ENCODE measurements at places on chromosomes 3 and 15.

DNA sequence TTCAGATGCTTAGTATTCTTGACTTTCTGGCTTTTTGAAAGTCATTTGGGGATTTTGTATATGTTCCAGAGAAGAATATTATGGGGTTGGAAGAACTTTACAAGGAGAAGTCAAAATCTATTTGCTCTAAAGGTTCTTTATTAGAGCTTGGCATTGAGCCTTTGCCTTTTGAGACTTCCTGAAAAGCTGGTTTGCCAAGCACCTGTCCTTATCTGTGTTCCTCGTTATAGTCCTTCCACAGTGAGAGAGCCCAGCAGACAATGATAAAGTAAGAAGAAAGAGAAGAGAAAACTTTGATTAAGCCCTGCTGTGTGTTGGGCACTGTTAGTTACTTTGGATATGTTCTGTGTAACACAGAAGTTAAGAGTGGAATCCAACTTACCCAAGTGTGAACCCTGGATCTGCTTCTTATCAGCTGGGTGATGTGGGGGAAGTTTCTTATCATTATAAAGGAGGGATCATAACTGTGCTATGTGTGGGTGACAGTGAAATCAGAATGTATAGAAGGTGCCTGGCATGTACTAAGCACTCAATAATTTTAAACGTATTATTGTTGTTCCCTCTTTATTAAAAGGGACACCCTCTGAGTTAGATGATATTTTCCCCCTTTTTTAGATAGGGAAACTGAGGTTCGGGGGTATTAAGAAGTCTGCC lies 44.3 kb upstream of the POLR2M start:
- DNase-seq: no peak

DNA sequence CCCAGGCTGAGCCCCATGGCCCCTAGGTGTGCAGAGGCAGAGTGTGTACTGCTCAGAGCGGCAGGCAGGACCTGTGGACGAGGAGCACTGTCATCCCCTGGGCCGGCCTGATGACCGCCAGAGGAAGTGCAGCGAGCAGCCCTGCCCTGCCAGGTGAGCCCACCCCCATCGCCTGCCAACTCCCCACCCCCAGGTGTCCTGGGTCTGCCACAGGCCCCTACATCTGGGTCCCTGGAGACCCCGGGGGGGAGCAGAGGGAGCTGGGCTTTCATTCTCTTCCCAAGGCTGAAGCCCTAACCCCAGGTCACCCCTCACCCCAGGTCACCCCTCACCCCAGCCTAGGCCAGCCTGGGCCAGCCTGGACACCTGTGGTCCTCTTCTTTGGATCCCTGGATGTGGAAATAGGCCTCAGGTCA lies 93.1 kb downstream of the TBC1D2B start:
- DNase-seq: no peak

DNA sequence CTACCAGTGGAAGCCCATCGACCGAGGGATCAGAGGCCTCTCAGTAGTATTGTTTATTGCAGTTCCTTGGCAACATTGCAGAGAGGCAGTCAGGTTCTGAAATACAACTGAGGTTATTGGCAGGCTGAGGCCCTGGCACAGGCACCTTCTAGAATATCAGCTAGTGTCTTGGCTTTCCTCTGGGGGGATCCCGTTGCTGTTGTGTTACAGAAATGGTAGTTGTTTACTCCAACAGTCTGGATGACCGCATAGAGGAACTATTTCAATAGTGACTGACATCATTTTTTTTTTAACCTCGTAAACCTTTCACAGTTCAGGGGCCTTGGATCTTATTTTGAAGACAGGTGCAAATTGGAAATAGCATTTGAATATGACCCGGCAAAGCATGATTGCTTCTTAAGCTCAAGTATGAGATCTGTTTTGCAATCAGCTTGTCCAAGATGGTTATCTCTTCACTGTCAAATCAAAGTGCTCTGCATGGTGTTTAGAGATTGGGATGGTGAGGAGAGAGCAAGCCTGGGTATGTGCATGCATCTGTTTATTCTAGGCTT lies 63.9 kb downstream of the PGPEP1L start:
- peak; percentile 94 for DNase-seq

- DNase-seq: no peak
Measured at GRCh38 chr3:114714237-114714636, 420.4 kb downstream of the TIGIT start.

- no peak for DNase-seq
Measured at GRCh38 chr3:133965013-133965570, 64.6 kb downstream of the SLCO2A1 start.

DNA sequence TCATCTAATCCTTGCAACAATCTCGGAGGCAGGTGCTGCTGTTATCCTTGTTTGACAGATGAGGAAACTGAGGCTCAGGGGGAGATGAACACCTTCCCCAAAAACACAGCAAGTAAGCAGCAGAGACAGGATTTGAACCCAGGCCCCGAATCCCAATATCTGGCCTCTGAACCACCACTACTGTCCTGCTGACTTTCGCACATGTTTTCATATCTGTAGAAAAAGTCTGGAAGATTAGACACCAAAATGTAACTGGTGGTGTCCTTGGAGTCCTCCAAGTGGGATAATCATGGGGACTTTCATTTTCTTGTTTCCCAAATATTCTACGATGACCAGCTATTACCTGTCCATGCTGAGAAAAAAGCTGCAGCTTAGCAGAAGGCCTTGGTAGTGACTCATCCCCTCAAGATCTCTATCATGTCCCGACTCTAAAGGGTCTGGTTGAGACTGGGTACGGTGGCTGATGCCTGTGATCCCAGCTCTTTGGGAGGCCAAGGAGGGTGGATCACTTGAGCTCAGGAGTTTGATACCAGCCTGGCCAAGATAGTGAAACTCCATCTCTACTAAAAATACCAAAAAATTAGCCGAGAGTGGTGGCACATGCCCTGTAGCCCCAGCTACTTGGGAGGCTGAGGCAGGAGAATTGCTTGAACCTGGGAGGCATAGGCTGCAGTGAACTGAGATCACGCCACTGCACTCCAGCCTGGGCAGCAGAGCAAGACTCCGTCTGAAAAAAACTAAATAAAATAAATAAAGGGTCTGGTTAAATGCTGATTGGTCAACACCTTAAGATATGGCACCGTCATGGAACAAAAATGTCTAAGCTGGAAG lies 8.6 kb downstream of the IRAK2 start:
- no peak for DNase-seq

- DNase-seq: peak; percentile 75
Measured at GRCh38 chr3:149969110-149969939, 1.4 kb downstream of the PFN2 start.

DNA sequence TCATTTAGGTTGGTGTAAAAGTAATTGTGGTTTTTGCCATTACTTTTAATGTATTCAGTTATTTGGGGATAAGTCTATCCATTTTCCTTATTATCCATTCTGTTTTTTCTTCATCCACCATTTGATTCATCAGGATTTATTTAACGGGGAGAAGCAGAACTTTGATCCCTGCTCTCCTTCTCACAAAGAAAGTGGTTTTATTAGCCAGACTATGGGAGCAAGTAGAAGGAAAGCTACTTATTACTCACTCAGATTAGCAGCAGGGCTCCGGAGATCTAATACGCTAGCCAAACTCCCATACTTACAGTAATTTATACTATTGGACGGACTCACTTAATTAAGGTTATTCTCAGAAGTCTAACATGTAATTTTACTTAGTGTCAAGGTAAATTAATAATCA lies 14.7 kb upstream of the TMEM87A start:
- DNase-seq: no peak

DNA sequence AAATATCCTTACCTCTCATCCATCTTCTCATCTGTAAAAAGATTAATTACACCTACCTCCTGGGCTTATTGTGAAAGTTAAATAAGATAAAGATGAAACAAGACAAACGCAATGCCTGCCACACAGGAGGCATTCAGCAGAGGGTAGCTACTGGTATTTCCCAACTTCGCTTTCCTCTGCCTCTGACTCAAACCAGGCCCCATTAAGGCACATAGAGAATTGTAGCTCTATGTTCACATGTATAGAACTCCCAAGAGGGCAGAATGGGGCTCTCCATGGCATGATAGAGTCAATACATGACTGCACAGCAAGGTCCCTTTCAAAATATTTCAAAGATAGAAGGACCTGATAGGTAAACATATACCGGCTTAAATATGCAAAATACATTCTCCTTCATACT lies 1.4 kb downstream of the LYSMD2 start:
- DNase-seq: no peak

DNA sequence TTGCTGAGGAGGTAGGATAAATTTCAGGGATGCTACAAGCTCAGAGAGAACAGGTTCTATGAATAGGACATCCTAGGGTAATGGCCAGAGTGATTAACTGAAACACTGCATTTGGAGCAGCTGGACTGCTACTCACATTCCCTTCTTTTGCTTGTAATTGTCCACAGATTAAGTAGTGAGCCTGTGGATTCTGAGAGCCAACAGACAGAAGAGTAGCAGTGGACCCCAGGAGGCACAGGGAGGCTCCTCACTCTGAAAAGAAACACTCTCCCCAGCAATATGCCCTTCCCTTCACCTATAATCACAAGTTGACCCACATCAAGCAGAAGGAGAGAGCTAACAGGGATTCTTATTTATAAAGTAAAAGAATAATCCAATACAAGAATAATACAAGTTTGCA lies 10.6 kb upstream of the RFX7 start:
- no peak for DNase-seq

DNA sequence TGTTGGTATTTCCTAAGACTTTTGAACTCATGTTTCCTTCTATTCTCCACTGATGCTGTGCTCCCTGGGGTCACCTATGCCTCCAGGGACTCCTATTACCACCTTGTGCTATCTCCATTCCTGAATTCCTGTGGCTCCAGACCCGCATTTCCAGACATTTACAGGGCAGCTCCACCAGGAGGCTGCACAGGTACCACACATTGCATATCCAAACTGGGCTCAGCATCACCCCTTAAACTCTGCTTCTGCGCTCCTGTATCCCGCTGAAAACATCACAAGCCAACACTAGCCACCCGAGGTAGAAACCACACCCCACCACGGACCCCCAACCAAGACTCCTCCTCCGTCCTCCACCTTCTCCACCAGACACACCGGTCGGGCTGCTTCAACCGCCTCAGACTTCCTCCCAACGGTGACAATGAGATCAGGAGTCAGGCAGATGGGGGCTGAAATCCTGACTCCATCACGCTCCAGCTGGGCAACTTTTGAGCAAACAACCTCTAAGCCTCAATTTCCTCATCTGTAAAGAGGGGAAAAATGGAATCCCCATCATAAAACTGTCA lies 10.4 kb downstream of the TNK2 start:
- no peak for DNase-seq

- DNase-seq: peak; percentile 92
Measured at GRCh38 chr3:134291319-134292254, 40.9 kb upstream of the RYK start.

- no peak for DNase-seq
Measured at GRCh38 chr3:95424279-95424678, 1361.4 kb downstream of the NSUN3 start.

- DNase-seq: peak; percentile 80
Measured at GRCh38 chr15:42490671-42491538, at the start of gene ZNF106. Gene ZNF106 (minus strand): TSS chr15:42491141. CDS start chr15:42472289, 18,852 bp downstream.

DNA sequence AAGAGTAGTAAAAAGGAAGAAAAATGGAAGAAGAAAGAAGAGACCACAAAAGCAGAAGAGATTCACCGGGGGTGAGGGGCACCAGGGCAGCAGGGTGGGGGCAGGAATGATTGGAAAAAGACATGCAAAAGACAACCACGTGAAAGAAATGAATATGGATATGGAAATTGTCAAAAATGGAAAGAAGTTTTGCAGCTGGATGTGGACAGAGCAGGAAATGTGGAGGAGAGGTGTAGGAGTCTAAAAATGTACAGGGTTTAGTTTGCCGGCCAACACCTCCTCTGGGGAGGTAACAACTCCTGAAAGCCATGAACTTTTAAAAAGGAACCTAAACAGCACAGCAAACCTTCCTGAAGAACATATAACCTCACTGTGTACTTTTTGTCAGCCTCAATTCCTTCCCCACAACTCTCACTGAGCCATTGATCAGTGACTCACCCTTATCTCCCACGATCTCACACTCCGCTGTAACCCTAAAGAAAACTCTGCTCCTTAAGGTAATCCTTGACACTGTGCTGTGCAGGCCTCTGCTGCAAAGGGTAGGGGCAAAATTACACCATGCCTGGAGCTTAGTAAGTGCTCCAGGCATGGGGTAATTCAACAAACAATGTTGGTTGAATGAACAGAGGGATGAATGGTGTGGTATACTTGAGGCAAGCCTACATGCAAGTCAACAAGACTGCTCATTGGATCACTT lies 100.2 kb upstream of the BOC start:
- no peak for DNase-seq

DNA sequence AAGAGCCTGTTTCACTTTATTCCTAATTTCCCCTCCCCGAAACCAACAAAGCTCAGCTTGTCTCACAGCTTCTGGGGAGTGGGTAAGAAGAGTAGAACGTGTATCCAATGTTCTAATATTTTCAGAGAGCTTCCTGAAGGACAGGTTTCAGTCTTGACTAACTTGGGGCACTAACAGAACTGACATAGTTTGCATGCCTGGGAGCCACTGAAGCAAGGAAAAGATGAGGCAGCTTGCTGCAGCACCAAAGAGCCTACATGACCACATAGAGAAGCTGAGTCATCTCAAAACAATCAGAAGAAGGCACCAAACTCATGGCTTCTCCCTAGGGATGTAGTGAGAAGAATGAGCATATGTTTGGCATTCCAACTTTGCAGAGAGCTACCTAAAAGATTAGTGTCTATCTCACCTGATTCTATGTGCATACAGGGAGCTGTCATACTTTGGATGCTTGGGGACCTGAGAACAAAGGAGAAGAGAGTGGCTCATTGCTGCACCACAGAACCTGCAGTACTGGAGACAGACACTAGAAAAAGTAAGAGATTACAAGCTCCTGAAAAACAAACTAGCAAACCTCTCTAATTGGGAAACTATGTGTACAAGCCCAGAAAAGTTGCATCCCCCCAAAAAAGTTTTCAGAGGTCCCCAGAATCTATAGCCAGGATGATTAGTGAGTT lies 86.9 kb downstream of the DCLK3 start:
- no peak for DNase-seq

GRCh38 chr3:23856286-23856685 lies 50.5 kb downstream of the UBE2E1 start:
- DNase-seq: no peak

DNA sequence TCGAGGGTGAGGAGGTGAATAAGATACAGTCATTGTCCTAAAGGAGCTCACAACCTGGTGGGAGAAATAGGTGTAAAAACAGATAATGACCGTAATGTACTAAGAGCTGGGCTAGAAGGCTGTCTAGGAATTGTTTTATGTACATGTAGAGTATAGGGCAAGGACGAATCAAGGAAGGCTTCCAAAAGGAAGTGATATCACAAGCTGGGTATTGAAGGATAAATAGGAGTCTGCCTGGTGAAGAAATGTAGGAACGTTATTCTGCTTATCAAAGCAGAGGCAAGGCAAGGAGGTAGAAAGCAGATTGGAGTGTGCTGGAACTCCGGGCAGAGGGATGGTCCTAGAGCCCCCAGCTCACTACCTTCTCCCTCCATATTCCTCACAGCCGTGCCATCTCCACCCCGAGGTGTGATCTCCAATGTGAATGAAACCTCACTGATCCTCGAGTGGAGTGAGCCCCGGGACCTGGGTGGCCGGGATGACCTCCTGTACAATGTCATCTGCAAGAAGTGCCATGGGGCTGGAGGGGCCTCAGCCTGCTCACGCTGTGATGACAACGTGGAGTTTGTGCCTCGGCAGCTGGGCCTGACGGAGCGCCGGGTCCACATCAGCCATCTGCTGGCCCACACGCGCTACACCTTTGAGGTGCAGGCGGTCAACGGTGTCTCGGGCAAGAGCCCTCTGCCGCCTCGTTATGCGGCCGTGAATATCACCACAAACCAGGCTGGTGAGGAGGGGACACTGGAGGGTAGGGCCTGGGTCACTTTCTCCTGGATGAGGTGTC lies 15.1 kb downstream of the EPHB3 start:
- DNase-seq: no peak

All from gastrocnemius medialis (tissue), 4 donors.